Glomerular endothelial cell (primary cell): ENCODE measurements at places on chromosomes 11 and 22.

DNA sequence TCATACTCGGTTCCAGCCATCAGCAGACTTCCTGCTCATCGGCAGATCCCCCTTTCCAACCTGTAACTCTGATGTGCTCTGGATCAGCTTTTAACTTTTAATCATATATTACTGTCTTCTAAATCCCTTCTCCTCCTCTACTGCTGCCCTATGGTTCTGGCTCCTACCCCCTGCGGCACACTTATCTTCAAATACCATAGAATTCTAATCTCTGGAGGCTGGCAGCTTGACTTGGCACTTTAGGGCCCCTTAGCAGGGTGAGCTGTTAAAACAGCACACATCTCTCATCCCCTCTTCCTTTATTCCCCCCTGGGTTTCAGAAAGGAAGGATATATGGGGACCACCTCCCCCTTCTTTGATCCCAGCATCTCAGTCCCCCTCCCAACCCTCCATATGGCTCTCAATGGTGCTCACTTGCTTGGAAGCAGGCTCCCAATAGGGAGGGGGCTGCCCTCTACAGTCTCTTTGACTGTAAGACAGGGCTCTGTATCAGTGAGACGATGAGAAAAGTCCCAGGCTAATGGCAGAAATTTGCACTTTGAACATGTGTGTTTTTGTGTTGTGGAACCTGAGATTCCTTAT lies 4.4 kb upstream of the CNTF start:
- DNase-seq: no peak

DNA sequence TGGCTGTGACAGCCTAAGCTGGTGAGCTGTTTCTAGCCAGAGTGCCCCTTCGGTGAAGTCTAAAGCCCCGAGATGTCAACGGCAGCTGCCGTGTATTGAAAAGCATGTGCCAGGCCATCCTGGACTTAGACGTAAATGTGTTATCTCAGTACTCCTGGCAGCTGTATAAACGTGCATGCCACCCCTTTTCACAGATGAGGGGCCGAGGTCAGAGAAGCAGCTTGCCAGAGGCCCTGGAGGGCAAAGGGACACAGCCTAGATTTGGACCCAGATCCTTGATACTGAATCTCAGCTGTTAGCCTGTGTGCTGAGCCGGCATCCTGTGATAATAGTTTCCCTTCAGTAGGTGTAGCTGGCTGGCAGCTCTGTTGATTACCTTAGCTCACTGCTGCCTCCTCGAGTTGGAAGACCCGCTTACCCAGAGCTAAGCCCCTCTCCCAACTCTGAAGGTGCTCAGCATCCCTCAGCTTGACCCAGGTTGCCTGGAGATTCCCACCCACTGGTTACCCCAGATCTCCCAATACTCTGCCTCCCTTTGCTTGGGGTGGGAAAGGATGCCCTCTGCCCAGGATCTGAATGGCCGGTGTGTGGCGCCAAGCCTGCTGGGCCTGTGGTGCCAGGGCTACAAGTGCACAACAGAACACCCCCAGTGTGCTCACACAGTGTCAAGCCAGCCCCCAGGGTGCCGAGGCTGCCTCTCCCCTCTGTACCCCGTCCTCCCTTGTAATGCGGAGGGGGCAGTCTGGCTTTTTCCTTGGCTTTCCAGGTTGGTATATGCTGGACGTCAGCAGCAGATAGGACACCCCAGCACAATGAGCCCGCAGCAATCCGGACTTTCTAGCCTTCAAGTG lies 59.8 kb upstream of the WNT7B start:
- DNase-seq: no peak

DNA sequence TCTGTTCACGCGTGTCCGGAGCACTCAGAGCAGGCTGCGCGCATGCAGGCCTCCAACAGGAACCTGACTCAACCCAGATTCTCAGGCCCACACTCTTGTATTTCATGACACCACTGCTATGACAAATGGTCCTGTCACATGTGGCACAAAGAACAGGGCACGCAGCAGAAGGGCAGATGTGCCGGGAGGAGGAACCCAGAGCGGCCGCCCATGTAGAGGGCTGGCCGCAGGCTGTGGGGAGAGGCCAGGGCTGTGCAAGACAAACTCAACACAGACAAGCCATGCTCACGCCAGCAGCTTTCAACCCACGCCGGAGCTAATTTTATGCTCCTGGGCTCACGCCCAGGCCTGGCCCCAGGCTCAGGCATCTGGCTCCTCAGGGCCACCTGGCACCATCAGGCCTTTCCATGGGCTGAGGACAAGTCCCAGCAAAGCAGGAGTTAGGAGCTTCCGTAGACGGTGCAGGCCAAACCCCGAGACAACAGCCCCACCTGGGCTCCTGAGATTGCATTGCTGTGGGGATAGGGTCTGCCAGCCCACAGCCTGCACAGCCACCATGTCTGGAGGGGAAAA lies 40.0 kb downstream of the DUSP8 start:
- DNase-seq: no peak

DNA sequence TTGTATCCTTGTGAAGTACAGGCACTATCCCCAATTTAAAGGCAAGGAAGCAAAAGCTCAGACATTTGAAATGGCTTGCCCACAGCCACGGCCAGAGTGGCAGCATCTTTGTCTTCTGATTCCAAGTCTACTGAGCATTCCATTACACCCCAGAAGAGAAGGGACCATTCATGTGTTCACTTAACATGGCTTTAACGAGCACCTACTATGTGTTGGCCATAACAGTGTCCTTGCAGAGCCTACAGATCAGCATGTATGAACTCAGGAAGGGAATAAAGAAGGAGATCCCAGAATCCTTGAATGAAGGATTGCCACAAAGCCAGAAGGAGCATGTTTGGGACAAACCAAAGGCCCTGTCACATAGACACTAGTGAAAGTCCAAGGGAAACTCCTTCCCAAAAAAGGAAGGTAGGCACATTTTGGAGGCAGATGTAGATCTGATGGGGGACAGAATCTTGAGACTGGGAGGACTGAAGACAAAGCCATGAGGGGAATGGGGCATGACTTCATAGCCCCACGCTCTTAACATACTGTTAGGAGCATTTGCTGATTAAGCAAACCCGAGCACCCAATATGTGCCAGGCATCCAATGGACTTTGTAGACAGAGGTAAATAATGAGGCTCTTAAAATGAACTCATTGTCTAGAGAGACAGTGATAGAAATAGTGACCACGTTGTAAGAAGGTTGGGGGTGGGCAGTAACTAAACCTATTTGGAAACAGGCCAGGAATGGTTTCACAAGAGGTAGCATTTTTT lies 54.9 kb downstream of the P4HA3 start:
- DNase-seq: no peak

GRCh38 chr22:27212102-27212501 lies 554.7 kb downstream of the MIAT start:
- DNase-seq: peak; percentile 22

- DNase-seq: no peak
Observed at GRCh38 chr11:96783311-96783710, 393.5 kb downstream of the JRKL start.

- DNase-seq: no peak
Observed at GRCh38 chr22:31218565-31219262, 6.6 kb downstream of the LIMK2 start.

GRCh38 chr11:21602699-21603098 lies 590.2 kb upstream of the ANO5 start:
- no peak for DNase-seq

- DNase-seq: no peak
Observed at GRCh38 chr11:65431451-65432099, 9.0 kb downstream of the NEAT1 start.

- no peak for DNase-seq
Observed at GRCh38 chr11:132168344-132168981, 798.0 kb downstream of the NTM start.

GRCh38 chr11:33387581-33387980 lies 130.4 kb downstream of the HIPK3 start:
- no peak for DNase-seq

DNA sequence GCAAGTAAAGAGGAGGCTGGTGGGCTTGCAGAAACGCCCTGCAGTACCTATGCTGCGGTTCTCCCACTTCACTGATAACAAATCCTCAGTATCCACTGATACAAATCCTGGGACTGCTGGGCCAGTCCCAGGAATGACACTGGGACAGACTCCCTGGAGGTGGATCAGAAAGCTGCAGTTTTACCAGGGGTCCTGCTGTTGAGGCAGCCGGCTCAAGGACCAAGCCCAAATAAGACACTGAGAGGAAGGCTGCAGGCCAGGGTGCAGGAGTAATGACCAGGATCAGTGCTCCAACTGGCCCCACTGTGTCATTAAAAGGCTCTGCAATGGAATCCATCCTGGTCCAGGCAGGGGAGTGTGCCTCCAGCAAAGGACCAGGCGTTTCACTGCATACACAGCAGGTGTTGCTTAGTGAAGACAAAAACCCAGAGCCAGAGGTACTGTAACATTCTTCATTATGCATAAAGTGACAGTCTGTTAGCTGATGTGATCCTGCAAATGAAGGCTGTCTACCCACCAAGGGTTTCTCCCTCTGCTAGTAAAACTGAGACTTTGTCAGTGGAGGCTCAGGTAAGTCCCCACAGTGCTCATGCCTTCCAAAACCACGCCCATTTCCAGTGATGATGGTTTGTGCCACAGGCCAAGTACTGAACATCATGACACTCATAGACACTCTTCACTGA lies 1.4 kb upstream of the C22orf39 start:
- no peak for DNase-seq

DNA sequence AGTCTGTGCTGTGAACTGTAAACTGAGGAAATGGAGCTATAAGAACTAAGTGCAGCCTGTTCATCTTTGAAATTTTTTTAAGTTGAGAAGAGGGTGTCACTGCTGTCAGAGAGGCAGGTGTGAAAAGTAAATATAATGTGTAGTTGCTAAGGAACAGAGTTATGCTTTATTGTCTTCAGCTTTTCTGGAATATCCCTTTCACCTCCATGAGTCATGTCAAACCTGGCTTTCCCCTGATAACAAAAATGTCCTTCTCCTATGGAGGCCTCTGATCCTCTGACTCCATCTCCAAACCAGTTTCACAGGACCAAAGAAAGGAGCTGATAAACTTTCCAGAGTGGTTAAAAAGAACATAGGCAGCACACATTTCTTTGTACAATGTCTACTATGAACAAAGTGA lies 12.8 kb upstream of the MUC15 start:
- no peak for DNase-seq

DNA sequence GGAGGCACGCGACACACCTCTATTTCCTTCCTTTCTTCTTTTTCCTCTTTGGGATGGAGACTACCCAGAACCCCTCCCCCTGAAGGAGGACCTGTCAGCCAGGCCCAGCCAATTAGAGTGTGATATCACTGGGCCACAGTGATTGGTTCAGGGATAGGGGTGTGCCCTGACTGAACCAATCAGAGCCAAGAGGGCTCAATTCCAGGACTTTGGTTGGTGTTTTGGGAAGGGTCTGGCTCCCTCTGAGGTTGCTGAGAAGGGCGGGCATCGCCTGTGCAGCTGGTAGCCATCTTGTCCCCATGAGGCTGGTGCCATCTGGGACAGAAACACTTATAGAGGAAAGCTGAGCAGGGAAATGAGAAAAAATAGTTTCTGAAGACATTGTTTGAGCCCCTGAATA lies 71.4 kb downstream of the CHST1 start:
- DNase-seq: no peak

DNA sequence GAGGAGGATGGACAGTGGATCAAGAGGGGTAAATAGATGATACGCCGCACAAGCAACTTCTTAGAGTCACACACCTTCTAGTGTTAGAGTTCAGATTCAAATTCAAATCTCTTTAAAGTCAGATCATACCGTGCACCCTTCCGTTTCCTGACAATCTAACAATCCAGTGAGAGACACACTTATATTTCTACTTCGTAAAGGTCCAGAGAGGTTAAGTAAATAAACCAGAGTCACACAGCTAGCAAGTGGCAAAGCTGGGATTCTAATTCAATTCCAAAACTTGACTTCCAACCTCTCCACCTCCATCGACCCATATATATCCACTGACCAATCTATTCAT lies 34.0 kb downstream of the MIAT start:
- no peak for DNase-seq

DNA sequence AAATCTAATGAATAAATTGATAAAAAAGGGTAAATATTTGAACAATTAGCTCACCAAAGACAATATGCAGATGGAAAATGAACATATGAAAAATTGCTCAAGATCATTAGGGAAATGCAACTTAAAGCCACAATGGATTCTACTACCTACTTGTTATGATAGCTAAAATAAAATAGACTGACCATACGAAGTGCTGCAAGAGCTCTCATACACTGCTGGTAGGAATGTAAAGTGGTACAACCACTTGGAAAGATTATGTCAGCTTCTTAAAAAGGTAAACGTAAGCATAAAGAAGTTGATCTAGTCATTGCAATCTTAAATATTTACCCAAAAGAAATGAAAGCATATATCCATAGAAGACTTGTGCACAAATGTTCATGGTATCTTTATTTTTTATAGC lies 504.2 kb upstream of the ARHGAP42 start:
- DNase-seq: no peak

DNA sequence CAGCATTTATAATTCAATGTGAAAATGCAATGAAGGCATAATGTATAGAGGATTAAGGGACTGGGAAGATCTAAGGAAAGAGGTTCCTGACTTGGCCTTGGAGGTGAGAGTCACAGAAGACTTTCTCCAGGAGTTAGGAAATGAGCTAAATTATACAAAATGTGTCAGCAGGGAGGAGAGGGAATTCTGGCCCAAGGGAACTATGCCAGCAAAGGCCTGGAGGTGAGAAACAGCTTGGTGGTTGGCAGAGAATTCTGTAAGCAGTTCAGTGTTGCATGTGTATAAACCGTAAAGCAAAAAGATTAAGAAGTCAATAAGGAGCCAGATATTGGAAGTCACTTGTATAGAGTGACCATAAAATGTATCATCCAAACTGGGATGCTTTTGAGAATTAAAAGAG lies 142.2 kb upstream of the SESN3 start:
- DNase-seq: no peak

- DNase-seq: no peak
Observed at GRCh38 chr11:66225066-66225465, 43.4 kb upstream of the RAB1B start.

- DNase-seq: no peak
Observed at GRCh38 chr11:122259195-122259821, 143.3 kb upstream of the BLID start.

DNA sequence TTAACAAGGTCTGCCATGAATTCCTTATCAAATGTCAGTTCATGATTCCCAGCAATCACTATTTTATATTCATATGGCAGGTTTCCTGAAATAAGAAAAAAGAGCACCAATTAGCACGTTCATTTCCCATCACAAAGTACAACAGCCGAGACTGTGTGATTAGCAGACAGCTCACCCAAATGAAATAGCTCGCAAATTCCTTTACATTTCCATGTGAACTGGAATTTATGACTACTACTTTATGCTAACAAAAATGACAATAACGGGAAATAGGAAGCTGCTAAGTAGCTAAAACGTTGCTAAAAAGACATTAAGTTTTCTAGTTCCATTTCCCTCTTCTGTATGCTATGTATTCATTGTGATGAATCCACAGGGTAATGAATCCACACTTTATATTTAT lies 90.7 kb downstream of the MPPED2 start:
- DNase-seq: no peak
